ENCODE measurements at places on chromosomes 4 and X.

- H3K27me3 ChIP-seq, result no peaks in the 10 kb centered on the region
- H3K27ac ChIP-seq, result no peak overlapping the region
- H3K36me3 ChIP-seq, result no peaks in the 10 kb centered on the region
- DNase-seq, result no peak
- no peak overlapping the region for H3K4me3 ChIP-seq
- H3K4me1 ChIP-seq, result no peaks in the 10 kb centered on the region
Measured at GRCh38 chrX:72630185-72630584, 57.5 kb upstream of the HDAC8 start.

- no peak overlapping the region for H3K27ac ChIP-seq
- peaks cover 13% of the 10 kb centered on the region for H3K4me1 ChIP-seq
- H3K4me3 ChIP-seq, result no peak overlapping the region
Measured at GRCh38 chr4:85747882-85748491, 273.0 kb downstream of the ARHGAP24 start.

DNA sequence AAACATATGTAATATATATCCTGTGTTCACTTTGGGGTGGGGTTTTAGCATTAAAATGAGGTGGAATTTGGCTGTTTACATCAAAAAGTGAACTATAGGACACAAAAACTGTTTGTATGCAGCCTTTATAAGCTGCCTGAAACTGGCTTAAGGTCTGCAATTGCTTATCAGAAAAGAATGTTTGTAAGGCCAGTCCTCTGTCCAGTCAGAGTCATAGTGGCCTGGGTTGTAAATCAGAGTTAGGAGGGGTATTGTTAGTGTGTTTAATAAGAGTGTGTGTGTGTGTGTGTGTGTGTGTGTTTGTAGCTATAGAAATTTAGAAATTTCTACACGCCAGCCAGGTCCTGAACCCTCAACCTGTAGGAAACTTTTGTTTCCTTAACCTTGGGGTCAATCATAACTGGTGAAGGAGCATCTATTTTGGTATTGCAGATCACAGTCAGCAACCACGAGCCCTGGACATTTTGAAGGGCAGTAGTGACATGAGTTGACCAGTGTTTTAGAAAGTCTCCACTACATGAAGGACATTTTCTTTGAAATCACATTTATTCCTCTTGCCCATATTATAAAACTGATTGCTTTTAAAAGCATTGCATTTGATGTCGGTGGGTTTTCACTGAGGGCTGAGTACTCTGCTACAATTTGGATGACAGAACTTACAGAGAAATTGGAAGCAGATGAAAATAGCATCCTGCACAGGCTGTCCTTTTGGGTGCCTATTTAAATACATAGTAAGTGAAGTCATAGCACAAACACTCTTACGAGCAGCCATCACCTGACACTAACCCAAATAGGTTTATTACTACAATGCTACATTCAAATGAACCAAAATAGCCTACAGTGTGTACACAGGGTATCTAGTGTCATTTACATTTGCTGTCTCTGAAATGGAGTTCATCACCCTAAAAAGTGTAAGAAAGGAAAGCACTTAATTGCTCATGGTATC is 11.2 kb upstream of the TMEM154 start:
- H3K27ac ChIP-seq, result no peak overlapping the region
- H3K36me3 ChIP-seq, result no peaks in the 10 kb centered on the region
- H3K4me3 ChIP-seq, result no peak overlapping the region
- no peaks in the 10 kb centered on the region for H3K4me1 ChIP-seq
- peak; percentile 34 for DNase-seq

DNA sequence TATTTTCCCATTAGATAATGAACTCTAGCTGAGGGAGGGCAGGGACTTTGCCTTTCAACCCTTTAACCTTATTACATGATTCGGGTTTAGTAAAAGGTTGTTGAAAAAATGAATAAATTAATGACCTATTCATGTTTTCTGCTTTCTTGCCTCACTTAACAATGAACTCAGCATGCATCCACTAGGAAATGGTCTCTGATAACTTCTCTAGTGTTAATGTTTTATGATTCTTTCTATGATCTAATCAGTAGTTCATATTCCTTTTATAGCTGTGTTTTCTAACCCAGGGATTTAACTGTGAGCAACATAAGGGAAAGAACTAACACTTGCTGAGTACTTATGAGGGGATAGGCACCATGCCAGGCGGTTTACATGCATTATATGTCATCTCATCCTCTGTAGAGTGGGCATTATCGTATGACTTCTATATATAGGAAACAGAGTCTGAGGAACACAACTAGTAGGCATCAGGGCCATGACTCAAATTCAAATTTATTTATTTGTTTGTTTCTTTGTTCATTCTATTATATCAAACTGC is 236.7 kb upstream of the MAB21L2 start:
- peaks cover 4% of the 10 kb centered on the region for H3K4me1 ChIP-seq
- DNase-seq, result no peak
- H3K27me3 ChIP-seq, result no peaks in the 10 kb centered on the region
- H3K4me3 ChIP-seq, result no peak overlapping the region
- H3K36me3 ChIP-seq, result no peaks in the 10 kb centered on the region

All from astrocyte (in vitro differentiated cells and primary cell).